T47D (cell line): ENCODE measurements at places on chromosomes 5 and 9.

DNA sequence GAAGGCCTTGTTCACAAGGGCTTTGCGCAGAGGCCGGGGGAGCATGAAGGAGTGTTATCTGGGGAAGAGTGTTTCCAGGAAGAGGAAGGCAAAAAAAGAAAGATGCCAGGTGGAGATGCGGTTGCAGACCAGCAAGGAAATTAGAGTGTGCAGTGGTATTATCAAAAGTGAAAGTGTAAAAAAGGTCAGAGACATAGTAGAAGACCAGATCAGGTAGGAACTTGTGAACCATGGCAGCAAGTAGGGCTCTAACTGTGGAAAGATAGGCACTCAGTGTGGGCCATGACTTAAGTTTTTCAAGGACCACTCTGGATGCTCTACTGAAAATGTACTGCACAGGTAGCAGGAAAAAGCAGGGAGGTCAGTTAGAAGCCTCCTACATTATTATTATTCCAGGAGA lies 90.1 kb upstream of the SPOCK1 start:
- no peak for DNase-seq

DNA sequence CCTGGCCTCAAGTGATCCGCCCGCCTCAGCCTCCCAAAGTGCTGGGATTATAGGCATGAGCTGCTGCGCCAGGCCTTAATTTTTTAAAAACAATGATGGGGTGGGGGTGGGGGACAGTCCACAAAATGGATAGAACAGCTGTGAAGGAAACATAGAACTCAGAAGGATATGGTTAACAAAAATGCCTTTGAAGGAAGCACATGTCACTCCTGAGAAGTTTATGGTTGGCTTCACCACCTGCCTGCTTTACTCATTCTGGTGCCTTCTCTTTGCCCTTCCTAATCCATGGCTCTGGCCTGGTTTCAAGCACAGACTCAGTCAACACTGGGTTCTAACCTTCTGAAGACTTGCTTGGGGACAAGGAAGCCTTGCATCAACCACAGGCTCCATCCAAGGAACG lies 10.3 kb downstream of the BAG1 start:
- no peak for DNase-seq

DNA sequence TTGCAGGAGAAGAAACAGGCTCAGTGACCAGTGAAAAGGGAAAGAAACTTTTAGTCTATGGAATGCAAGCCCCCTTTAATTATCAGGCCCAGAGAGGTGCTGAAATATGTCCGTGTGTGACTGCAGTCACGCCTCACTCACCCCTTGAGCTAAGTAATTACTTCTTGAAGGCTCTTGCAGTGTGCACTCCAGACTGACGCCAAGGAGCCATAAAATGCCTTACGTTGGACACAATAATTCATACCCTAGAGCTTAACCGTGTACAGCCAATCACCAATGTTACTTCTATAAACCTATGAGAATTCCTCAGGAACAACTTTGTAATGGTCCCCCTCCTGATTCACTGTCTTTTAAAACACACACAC lies 242.2 kb downstream of the SYK start:
- no peak for DNase-seq

- no peak for DNase-seq
Observed at GRCh38 chr5:125154301-125155110, 408.1 kb upstream of the ZNF608 start.

DNA sequence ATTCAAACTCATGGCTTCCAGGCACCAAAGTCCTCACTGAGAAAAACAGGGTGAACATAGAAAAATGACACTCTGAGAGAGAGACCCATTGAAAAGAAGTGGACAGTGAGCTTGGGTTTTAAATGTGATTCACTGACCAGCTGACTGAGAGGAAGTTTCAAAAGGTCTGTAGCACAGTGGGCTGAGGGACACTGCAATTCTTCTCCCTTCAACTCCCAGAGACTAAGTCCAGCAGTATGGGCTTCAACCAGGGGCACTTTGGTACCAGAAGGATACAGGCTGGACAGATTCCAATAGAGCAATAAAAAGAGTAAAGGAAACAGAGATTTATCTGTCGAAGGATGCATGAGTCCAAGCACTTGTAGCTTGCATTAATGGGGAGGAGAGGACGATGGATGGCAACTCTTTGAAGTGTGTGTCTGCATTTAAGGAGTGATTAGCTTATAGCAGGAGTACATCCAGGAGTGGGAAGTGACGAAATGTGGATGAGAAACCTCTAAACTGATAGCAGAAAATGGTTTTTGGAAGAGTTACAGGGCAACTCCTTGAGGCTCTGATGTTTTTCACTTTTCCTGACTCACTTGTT lies 117.0 kb upstream of the ANKRD55 start:
- DNase-seq, result no peak

DNA sequence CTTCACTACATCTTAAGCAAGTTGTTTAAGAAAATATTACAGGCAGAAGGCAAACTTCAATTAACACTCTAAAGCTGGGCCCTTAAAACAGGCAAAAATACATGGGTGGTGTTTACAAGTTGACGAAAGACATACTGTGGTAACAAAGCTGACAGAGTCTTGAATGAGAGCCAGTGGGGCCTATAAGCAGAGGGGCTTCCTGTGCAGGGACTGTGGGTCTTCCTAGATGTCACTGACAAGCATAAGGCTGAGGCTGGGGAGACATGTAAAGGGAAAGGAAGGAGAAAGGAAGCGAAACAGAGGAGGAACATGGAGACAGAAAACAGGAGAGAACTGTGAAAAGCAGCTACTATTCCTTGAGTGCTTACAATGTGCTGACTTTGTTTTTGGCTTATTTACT lies 308.0 kb upstream of the RPS23 start:
- no peak for DNase-seq

DNA sequence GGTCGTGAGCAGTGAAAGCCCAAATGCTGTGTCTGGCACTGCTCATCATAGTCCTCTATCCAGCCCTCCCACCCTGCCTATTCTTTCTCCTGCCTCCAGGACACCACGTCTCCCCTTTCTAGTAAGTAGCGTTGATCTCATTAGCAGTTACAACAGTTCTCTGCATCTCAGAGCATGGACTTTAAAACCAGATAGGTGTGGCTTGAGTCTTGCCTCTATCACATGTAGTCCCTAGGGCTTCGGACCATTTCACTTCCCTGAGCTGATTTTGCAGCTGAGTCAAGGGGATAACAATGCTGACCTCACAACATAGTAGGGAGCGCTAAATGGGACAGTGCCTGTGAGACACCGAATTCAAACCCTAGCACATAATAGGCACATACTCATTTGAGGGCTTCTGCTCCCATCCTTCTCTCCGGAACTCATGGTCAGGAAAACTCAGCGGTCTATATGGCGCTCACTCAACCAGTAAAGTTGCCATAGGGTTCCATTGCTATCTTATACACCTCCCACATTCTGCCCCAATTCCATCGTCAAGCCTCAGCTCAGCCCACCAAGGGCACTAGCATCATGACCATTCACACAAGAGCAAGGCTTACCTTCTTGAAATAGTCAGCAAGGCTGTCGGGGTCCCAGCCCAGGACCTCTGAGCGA lies 515 bp downstream of the LCP2 start:
- no peak for DNase-seq
